HFF-Myc (cell line): ENCODE measurements at places on chromosomes 4 and X.

DNA sequence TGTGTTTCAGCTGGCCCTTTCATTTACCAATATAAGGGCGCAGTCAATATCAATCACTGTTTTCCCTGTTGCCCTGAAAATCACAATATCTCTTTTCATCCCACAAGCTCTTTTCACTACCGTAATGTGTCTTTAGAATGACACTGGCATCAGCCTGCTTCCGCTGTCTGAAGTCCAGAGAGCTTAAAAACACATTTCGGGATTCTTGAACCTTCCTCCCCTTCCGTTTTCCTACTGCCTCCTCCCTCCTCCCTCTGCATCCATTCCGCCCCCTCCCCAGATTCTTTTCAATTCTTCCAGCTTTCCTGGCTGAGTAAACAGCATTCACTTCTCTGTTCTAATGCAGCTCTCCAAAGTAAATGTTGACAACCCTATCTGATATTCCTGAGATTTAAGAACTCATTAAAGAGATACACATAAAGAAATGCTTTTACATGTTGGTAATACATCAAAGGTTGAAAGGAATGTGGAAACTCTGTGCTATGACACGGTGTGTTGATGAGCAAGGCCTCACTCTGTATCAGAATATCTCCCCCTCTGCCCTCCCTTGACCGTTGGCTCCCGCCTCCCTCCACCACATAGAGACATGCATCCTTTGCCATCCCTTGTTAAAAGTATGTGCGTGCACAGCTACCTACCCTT lies 83.5 kb upstream of the SPRY1 start:
- DNase-seq, result no peak

DNA sequence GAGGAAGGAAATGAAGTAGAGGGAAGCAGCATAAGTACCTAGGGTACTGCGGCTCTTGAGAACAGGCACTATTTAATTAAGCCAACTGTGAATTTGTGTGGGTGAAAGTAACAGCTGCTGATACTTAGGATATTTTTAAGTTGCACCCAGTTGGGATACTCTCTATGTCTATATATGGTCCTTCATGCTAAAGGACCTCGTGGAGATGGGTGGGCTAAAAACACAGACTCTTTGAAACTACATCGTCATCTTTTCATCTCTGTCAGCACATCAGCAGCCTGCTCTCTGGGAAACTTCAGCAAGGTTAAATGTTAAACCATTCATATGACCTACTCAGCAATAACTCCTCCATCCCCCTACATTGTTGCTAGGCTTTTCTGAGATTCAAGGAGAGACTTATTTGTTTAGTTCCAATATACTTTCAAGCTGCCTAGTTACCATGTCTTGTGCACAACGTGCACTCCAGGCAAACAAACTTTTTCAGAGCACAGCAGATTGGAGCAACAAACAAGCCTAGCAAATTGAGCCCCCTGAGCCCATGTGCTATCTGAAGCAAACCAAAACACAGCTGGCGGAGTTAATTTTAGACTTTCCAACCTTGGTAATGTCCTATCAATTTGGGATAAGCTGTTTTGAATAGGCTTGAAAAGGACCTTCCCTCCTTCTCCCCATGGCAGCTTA lies 6.2 kb upstream of the MOB1B start:
- DNase-seq, result no peak

DNA sequence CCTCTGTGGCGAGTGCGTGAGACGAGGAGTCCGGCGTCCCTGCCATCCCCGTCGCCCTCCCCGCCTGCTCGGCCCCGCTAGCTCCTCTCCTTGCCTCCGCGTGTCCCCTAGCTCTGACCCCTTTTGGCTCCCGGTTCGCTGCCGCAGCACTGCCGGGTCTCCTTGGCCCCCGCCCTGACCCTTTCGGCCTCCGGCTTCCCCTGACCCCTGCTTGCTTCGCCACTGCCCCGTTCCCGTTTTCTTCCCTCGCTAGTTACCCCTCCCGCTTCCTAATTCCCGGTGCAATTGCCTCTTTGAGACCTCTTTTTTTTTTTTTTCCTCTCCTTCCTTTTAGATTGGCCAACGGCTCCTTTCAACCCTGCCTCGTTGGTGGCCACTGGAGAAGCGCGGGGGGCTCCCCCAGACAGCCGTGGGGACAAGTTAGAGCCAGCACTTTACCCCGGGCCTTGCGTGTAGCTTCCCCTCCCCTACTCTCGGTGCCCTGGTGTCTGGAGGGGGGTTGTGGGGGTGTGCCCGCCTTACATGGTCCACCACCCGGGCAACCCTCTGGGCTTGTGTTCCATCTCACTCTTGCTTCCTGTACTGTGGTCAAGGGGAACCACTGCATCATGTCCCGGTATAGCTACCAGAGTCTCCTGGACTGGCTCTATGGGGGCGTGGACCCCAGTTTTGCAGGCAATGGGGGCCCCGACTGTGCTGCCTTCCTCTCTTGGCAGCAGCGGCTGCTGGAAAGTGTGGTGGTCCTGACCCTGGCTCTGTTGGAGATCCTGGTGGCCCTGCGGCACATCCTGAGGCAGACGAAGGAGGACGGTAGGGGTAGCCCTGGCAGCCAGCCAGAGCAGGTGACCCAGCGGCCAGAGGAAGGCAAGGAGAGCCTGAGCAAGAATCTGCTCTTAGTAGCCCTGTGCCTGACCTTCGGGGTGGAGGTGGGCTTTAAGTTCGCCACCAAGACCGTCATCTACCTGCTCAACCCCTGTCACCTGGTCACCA lies 548 bp downstream of the TMEM164 start:
- no peak for DNase-seq

DNA sequence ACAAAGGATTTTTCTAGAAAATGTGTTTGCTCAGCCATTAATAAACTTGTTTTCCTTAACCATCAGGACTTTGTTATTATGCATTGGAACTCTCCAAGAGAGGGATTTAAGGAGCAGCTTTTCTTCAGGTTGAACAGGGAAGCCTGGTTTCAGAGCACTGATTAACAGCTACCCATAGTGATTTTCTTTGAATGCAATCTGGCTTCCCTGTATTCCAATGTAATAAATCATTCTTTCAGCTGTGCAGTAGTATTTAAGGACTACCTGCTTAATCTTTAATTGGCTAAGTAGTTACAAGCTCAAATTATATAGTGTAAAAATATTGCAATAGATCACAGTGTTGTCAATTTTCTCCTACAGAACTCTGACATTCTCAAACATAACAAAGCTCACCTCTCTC lies 77.5 kb downstream of the TMEM156 start:
- no peak for DNase-seq

DNA sequence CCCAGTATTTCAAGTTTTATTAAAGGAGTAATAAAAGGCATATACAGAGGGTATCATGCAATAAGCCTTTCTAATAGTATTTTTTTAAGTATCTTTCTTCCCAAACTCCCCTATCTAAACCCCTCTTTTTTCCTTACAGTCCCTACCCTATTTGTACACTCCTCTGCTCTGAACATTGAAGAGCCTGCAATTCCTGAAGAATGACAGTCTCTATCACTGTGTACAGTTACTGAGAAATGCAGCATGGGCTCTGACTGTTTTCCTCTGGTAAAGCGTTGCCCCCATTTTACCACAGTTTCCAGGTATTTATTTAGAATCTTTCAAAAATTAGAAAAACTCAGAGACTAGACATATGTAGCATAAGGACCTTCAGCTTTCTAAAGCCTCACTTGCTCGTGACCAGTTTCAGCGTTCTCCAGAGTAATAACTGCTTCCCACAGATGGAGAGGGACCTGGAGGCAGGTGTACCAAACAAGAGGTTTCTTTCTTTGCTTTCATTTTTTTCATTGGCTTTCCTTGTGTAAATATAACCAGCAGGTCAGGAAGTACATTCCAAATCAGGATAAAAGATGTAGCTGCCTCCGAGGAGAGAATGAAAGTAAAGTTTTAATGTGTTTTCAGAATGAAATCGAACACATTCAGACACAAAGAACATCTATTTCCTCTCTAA lies 230.8 kb downstream of the CFAP299 start:
- DNase-seq, result no peak

GRCh38 chrX:70262952-70263567 lies 3.1 kb upstream of the P2RY4 start:
- peak; percentile 3 for DNase-seq
